ENCODE measurements at places on chromosomes 12 and 14. TPM values are rescaled to one million over a fixed set of nuclear protein-coding genes. Genes with fewer than 3 reads are reported as not detected.

PPFIA2 gene
- total RNA-seq = 0.66 TPM

DNA sequence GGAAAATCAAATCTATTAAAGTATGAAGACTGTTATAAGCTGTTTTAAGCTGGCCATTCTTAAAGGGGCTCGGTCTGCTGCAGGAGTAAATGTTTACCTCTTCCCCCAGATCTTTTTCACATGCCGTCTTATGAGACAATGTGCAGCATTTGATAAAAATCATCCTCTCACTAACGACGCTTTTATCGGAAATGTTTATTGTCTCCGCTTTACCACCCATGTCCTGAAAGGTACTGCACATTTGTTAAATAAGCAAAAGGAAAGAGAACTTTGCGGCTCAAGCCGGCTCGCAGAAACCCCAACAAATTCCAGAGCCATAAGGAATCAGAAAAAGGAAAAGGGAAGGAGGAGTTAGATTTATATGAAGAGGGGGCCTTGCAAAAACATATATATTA, 137.8 kb downstream of the HMGA2 start:
- no peaks in the 10 kb centered on the region for H3K36me3 ChIP-seq
- no peaks in the 10 kb centered on the region for H3K4me1 ChIP-seq
- no peak overlapping the region for H3K4me3 ChIP-seq
- DNase-seq = no peak
- H3K27ac ChIP-seq = no peak overlapping the region

NPAS3 gene
- 5.8 TPM for total RNA-seq

DNA sequence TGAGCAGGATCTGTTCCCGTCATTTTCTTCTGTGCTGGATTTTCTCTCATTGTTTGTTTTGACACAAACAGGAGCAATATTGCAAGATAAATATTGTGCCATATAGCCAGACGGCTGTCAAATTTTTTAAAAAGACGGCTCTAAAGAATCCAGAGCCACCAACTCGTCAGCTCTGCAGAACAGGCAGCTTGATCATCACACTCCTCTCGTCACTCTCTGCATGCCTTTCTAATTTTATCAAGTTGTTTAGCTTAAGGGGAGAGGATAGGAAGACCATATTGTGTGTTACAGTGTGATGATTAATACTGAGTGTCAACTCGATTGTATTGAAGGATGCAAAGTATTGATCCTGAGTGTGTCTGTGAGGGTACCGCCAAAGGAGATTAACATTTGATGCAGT, 562.8 kb downstream of the GALC start:
- H3K27ac ChIP-seq = no peak overlapping the region
- H3K4me1 ChIP-seq = no peaks in the 10 kb centered on the region
- DNase-seq = no peak
- no peaks in the 10 kb centered on the region for H3K36me3 ChIP-seq
- H3K4me3 ChIP-seq = no peak overlapping the region
- H3K27me3 ChIP-seq = no peaks in the 10 kb centered on the region

DNA sequence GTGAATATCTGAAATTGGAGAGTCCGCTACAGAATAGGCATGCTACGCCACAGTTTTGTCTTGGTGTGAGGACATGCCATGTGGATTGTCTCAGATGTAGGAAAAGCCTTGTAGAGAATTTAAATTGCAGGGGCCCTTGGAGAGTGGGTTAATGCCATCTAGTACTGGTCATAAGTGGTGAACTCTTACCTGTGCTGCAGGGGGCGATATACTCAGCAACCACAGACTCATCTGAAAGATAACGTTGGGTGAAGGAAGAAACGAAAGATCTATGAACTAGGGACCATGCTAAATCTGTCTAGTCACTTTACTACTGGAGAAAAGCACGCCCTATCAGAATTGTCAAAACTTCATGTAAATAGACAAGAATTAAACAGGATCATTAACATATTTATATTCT, 33.7 kb upstream of the A2M start:
- H3K4me3 ChIP-seq = no peak overlapping the region
- H3K27ac ChIP-seq = no peak overlapping the region
- no peaks in the 10 kb centered on the region for H3K27me3 ChIP-seq
- no peak for DNase-seq

- H3K27me3 ChIP-seq = peaks cover 21% of the 10 kb centered on the region
- no peak overlapping the region for H3K27ac ChIP-seq
- no peaks in the 10 kb centered on the region for H3K4me1 ChIP-seq
Measured at GRCh38 chr14:94690486-94690885, 78.3 kb downstream of the SERPINA3 start.

DNA sequence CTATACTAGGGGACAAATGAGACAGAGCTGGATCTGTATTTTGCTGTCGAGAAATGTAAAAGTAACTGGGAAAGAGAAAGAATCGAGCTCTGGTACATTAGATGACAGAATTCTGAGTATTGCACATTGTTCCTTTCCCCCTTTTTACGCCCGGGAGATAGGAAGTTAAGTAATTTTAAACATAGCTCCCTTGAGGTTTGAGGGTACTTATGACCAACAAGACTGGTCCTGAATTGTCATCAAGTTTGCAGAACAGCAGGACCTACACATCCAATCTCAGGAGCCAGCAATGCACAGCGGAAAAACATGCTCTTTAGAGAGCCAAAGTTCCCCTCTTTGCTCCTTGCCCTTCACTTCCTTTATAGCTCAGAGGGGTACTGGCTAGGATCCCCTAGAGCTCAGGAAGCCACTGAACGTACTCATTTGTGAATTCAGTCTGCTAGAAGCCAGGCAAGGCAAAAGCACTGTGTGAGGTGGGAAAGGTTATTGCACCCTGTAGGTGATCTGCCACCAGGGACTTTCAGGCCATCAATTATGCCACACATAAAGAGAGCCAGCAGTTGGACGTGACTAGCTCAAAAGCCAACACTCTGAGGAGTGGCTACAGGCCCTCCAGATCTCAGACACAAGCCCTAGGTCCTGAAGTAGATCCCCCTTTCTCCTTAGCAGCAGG, 333.8 kb downstream of the KCNH5 start:
- no peaks in the 10 kb centered on the region for H3K27me3 ChIP-seq
- H3K27ac ChIP-seq = no peak overlapping the region
- no peaks in the 10 kb centered on the region for H3K4me1 ChIP-seq

DNA sequence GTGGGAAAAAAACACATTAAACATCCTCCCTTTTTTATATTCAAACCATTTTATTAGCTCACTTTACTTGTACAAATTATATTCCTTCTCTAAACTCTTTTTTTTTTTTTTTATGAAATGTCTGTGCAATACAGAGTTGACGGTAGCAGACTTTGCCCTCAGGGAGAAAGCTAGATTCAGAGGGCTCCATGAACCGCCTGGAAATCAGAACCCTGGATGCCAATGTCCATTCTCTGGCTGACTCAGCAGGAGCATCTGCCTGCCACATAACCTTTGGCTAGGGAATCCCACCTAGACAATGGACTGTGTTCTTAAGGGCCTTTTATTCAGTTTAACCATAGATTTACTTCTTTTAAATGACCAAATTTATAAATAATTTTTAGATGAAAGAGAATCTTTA, 467.0 kb downstream of the MDGA2 start:
- H3K4me1 ChIP-seq = no peaks in the 10 kb centered on the region
- H3K27me3 ChIP-seq = no peaks in the 10 kb centered on the region
- DNase-seq = no peak
- H3K4me3 ChIP-seq = no peak overlapping the region
- H3K36me3 ChIP-seq = no peaks in the 10 kb centered on the region

MYL2 gene
- total RNA-seq = not detected

DNA sequence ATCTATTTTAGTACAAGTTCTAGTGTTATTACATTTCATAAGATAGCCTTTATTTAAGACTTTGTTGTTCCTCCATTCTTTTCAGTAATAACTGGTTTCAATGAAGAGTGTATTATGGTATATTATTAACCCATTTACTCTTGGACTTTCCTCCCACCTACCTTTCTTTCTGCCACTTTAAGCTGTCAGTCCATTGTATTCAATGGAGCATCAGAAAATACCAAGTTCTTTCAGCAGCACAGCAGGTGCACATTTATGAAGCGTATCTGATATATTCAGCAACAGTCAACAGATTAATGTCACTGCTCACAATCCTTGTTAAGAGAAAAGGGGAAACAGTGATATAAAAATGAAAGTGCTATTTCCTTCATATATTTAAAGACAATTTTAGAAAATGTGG, 660.9 kb downstream of the C12orf50 start:
- H3K4me1 ChIP-seq = no peaks in the 10 kb centered on the region
- H3K36me3 ChIP-seq = no peaks in the 10 kb centered on the region
- no peak overlapping the region for H3K4me3 ChIP-seq
- no peak overlapping the region for H3K27ac ChIP-seq

DNA sequence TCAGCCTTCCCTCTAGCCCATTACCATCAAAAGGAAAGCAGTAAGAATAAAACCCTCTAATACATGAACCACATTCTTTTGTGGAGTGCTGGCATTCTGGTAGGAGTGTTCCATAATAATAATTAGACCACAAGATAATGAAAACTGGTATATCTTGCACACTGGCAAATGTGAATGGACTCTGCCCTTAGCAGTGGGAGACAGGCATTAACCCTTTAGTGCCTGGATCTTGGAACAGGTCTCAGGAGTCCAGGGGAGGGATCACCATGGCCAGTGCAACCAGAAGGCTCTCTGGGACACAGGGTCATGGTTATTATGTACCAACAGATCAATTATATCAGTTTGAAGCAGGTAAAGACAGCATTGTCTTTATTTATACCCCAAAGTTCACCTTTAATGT, 387.5 kb upstream of the TMPO start:
- no peaks in the 10 kb centered on the region for H3K27me3 ChIP-seq
- H3K27ac ChIP-seq = no peak overlapping the region
- H3K4me3 ChIP-seq = no peak overlapping the region
- H3K4me1 ChIP-seq = peaks cover 16% of the 10 kb centered on the region
- no peak for DNase-seq
- H3K36me3 ChIP-seq = no peaks in the 10 kb centered on the region

GRCh38 chr14:33776871-33777270, 174.0 kb downstream of the EGLN3 start:
- peaks cover 8% of the 10 kb centered on the region for H3K4me1 ChIP-seq
- H3K27ac ChIP-seq = no peak overlapping the region
- H3K36me3 ChIP-seq = no peaks in the 10 kb centered on the region
- H3K27me3 ChIP-seq = no peaks in the 10 kb centered on the region
- DNase-seq = no peak

DNA sequence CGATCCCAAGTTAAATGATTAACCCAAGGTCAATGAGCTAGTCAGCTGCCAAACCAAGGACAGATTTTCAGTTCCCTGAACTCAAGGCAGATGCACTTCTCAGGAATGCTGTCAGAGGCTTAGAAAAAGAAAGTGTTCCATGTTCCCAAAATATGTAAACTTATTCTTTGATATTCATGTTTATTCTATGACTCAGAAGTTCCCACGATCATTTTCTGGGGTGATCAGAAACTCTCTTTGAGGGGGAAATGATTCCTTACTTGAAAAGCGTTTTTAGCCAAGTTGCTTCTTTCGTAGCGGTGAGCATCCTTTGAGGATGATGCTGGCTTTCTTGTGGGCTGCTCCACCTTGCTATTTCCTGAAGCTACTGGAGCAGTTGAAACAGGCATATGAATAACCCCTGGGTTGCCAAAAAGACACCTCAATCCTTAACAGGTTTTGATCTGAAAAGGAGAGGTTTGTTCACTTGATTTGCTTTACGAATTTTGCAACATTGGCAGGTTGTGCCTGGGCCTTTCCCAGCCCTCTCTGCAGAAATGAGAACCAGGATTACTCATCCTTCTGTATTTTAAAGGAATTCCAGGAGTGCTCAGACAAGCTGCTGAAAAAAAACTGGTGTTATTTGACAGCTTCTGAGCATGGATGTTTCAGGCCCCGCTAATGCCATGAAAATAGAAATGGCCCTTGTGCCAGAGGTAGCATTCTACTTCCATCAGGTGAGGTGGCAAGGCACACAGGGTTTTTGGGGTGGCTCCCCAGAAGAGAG, 121.4 kb upstream of the HIF1A start:
- no peaks in the 10 kb centered on the region for H3K27me3 ChIP-seq
- H3K36me3 ChIP-seq = no peaks in the 10 kb centered on the region
- H3K4me1 ChIP-seq = peaks cover 63% of the 10 kb centered on the region
- H3K27ac ChIP-seq = peak overlapping the region; percentile 81
- H3K4me3 ChIP-seq = no peak overlapping the region
- no peak for DNase-seq

DNA sequence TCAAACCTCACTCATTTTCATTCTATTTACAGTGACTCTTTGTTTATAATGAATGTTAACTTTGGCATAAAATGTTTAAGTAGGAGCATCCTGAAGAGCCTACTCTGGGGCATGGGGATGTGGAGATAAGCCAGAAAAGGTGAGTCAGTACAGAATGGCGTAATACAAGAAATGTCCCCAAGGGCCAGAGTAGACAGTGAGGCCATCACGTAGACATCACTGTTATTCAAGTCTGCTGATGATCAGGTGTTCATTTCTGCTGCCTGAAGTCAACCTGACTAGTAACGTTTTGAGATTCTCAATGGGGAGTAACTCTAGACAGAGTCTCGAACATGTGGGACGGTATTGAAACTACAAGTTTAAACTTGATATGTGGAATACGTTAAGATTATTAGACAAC, 47.6 kb upstream of the PKP2 start:
- H3K27me3 ChIP-seq = no peaks in the 10 kb centered on the region
- H3K4me3 ChIP-seq = no peak overlapping the region
- H3K4me1 ChIP-seq = no peaks in the 10 kb centered on the region

GRCh38 chr14:88184956-88185355, 138.1 kb downstream of the KCNK10 start:
- DNase-seq = peak; percentile 57
- H3K36me3 ChIP-seq = no peaks in the 10 kb centered on the region
- no peak overlapping the region for H3K4me3 ChIP-seq
- no peaks in the 10 kb centered on the region for H3K27me3 ChIP-seq

CSAD gene
- total RNA-seq = 17.2 TPM

DNA sequence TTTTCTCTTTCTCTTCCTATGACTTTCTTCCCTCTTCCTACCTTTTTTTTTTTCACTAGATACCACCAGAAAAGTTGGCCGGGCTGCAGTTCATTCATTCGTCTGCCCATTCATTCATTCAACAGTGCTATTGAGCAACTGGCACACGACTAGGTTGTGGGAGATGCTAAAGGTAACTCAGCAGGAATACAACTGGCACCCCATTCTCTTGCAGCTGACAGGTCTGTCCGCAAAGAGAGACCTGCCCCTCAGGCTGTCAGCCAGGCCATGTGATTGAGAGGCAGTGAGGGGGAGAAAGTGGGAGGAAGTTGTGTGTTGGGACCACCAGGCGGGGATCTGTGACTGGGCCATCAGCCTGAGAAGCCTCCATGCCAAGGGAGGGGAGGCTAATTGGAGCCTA, 105.2 kb downstream of the TSPAN9 start:
- H3K4me3 ChIP-seq = no peak overlapping the region
- H3K27ac ChIP-seq = no peak overlapping the region
- H3K4me1 ChIP-seq = peaks cover 27% of the 10 kb centered on the region
- no peaks in the 10 kb centered on the region for H3K36me3 ChIP-seq
- DNase-seq = no peak
- no peaks in the 10 kb centered on the region for H3K27me3 ChIP-seq

GRCh38 chr12:8953773-8954402, 4.4 kb upstream of the M6PR start:
- H3K4me1 ChIP-seq = peaks cover 11% of the 10 kb centered on the region
- H3K27ac ChIP-seq = no peak overlapping the region
- H3K36me3 ChIP-seq = no peaks in the 10 kb centered on the region
- no peaks in the 10 kb centered on the region for H3K27me3 ChIP-seq

GRCh38 chr14:94394025-94394493, 5.7 kb upstream of the SERPINA1 start:
- no peak overlapping the region for H3K27ac ChIP-seq
- H3K27me3 ChIP-seq = no peaks in the 10 kb centered on the region
- DNase-seq = no peak
- no peaks in the 10 kb centered on the region for H3K36me3 ChIP-seq

CD163 gene
- total RNA-seq = 213 TPM

Data from esophagus muscularis mucosa (tissue), 4 donors.